ENCODE measurements at places on chromosomes 13 and 19.

DNA sequence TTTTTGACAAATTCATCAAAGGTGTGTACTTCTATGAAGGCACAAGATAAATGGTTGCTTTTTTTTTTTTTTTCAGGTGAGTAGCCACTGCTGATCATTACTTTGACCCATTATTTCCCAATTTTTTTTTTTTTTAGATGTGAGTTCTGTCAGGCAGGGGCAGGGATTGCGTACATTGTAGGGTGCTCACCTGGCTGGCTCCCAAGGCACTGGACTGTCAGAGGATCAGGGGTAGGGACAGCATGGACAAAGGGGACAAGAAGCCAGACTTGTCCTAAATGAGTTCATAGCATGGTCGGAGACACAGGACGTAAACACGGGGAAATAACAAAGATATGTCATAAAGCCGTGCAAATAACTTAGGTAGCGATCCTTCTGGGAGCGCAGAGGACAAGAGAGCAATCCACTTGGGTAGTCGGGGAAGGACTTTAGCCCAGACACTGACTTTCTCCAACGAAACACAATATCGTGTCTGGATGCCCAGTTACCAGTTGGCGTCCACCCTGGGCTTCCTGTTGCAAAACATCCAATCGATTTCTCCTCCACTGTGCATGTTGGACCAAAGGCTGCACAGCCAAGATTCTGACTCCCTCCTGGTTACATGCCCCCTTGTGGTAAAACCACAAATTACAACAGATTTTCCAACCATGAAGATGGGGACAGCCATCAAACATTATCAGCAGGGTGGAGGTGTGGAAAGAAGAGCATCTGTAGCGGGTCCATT lies 27.5 kb upstream of the KATNAL1 start:
- peak; percentile 23 for DNase-seq

DNA sequence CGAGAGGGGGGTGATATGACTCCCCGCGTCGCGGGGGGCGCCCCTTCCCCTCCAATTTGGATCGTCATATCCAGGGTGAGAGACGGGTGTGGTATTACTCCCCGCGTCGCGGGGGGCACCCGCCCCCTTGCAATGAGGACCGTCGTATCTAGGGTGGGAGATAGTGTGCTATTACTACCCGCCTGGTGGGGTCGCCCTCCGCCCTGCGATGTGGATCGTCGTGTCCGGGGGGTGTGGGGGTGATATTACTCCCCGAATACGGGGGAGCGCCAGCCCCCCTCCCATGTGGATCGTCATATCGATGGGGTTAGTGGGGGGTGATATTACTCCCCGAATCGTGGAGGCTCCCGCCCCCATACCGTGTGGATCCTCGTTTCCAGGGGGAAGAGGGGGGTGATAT lies 29.2 kb upstream of the RGCC start:
- no peak for DNase-seq

DNA sequence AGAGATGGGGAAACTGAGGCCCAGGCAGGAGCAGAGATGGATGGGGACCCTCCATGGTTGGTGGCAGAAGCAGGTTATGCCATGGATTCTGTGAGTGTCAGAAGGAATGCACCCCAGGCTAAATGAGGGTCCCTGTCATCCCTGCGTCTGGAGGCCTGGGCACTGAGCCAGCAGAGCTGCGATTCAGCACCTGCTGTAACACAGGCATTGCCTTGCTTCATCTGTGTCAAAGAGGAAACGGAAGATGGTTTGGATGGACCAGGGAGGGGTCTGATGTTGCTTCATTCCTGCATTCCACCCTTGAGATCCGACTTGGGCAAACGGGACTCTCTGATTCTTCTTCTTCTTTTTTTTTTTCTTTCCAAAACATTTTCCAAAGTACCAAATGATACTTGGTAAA lies 1.2 kb downstream of the C5AR1 start:
- DNase-seq = no peak

GRCh38 chr13:29484796-29485195 lies 110.7 kb downstream of the SLC7A1 start:
- DNase-seq = no peak

GRCh38 chr19:47726467-47726866 lies 13.2 kb downstream of the EHD2 start:
- DNase-seq = no peak

- DNase-seq = peak; percentile 65
These were observed 10.5 kb downstream of the PVR start for GRCh38 chr19:44653977-44654774.

DNA sequence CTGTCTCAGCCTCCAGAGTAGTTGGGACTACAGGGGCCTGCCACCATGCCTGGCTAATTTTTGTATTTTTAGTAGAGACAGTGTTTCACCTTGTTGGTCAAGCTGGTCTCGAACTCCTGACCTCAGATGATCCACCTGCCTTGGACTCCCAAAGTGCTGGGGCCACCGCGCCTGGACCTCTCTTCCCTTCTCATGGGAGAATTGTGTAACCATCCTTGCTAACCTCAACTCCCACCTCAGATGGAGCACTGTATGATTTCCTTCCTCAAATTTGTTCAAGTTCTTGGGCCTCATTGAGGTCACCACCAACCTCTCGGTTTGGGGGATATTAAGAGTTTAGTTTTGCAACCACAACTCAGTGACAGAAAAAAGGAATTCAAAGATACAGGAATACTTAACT lies 10.7 kb downstream of the LILRA5 start:
- no peak for DNase-seq

DNA sequence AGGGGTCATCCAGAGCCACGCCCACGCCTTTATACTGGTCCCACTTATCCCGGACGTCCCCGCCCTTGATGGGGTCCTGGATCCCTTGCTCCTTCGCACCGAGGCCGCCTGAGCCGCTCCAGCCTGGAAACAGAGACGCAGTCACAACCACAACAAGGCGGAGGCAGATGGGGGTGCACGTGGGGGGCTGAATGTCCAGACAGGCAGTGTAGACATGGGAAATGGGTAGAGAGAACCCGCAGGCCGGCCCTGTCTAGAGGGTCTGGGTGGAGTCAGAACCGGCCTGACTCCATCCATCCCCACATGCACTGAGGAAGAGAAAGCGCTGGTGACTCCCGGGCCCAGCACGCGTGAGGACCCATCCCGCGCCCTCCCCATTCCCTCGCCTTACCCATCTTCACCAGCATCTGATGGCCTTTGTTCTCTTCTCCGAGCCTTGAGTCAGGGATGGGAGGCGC lies 23.0 kb downstream of the CHERP start:
- DNase-seq = no peak

DNA sequence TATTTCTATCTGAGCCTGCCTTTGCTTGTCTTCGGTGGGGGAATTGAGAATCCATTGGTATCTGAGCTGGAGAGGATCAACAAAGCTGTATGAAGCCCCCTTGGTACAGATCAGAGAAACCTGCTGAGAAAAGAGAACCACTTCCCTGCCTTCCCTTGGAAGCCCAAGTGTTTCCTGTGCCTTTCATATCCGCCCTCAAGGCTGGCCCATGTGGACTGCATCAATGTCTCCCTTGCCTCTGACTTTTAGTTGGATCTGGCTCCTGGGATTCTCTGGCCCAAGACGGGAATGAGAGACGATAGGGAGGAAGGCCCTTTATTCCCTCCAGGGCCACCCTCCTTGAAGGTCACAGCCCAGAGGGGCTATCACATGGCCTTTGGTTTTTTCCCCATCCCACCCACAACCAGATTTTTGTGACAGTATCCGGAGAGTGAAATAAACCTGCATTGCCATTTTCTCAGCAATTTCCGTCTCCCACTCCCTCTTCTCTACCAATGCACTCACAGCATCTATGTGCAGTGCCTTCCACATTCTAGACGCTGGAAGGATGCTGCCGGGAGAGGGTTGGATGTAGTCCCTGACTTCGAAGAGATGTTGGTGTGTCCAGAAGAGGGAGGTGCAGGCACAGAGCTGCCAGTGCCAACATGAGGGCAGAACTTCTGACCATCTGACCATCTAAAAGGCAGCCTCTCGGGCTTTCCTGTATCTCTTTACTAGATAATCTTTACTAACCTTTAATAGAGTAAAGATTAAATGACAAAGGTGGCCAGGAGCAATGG lies 63.8 kb downstream of the KCTD15 start:
- DNase-seq = no peak

- no peak for DNase-seq
These were observed 14.8 kb downstream of the SLC8A2 start for GRCh38 chr19:47456721-47457474.

- no peak for DNase-seq
These were observed 5.9 kb upstream of the SAMD1 start for GRCh38 chr19:14096272-14096992.

DNA sequence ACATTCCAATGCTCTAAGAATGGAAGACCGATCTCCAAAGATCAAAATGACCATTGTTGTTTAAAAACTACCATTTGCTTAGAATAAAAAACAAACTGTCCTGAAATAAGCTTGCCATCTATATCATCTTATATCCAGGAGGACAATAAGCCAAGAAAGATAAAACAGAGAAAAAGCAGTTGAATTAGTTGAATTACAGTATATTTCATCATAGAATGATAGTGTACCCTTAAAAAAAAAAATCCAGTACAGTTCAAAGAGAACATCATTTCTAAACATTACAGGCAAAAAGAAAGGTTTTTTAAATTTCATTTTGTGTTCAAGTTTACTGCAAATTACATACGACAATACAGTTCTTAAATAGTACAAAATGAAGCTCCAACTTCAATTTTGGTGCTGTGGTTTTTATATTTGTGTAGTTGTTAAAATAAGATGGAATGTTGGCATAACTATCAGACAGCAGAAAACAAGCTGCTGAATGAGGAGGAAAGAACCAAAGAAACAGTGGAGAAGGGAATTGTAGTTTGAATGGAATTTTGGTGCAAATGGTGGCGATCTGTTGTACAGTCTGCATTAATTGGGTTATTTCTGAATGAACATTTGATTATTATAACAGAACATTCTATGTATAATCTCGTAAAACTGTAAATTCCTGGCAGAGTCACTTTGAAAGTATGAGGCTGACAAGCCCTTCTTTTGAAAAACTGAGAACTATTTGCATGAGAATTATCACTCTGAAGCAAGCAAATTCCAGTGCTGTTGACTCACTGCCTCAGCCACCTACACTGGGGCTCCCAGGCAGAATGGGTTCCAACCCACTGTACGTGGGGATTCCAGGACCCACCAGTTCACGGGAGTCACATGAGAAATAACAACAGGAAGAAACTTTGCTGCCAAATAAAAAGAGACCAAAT lies 37.7 kb downstream of the LHFPL6 start:
- DNase-seq = no peak

GRCh38 chr13:48265217-48265815 lies 32.3 kb downstream of the ITM2B start:
- peak; percentile 12 for DNase-seq

DNA sequence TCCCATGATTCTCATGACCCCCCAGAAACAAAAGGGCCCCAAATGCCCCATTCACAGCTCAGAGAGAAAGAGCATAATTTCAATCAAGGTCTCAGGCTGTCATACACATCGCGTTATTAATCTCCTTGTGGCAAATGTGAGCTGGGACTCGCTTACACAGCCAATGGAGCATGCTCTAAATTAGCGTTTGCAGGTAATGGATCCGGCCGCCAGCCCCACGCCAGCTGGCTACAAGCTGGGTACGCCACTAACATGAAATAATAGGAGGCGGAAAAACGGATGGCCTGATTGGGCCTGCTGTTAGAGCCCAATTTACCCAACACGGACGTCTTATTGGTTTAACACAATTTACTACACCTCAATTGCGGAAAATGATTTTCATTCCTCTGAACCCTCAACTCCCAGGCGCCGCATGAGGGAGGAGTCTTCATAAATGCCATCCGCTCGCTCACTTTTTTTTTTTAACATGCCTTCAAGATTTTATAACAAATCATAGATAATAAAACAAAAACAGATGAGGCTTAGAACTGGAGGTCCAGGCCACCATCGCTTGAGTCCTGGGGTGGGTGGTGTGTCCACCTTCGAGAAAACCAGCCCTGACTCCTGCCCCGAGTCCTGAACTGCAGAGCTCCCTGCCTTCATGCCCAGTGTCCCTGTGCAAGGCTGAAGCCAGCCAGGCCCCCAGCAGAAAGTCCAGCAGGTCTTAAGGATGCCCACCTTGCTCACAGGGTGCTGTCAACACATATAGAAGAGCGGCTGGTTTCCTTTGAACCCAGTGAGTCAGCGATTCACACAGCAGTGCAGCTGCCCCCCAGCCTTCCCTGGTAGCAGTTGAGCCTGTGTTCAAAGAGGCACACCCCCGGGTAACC lies 62.1 kb downstream of the PEPD start:
- no peak for DNase-seq

DNA sequence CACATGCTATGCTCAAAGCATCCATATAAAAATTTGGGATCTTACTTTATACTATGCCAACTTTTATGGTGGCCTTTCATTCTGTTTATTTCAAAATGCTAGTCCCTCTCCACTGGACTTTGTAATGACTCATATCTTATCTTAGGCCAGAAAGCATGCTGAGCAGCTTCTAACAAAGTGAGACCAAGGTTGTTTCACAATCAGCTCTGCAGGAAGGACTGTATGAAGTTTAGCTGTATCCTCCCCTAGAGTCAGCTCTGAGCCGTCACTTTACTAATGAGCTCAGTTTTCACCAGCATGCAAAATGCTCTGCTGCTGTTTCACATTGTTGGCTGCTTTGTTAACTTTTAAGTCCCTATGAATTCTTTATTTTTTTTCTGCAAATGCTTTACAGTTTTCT lies 1608.8 kb downstream of the OLFM4 start:
- DNase-seq = no peak

DNA sequence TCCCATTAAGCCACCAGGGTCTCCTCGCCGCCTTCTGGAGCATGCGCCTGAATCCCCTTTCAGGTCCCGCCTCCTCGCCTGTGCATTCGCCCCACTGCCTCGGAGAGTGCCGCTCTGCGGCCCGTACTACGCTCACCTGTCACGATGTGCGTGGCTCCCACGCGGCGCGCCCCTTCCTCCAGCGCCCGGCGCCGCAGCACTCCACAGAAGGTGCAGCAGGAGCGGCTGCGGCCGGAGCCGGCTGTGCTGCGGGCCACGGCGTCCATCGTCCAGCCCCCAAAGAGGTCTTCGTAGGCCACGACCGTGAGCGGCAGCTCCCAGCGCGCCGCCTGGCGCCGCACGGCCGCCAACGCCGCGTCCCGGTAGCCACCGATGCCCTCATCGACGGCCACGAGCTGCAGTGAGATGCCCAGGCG lies 4.3 kb downstream of the CTU1 start:
- no peak for DNase-seq

DNA sequence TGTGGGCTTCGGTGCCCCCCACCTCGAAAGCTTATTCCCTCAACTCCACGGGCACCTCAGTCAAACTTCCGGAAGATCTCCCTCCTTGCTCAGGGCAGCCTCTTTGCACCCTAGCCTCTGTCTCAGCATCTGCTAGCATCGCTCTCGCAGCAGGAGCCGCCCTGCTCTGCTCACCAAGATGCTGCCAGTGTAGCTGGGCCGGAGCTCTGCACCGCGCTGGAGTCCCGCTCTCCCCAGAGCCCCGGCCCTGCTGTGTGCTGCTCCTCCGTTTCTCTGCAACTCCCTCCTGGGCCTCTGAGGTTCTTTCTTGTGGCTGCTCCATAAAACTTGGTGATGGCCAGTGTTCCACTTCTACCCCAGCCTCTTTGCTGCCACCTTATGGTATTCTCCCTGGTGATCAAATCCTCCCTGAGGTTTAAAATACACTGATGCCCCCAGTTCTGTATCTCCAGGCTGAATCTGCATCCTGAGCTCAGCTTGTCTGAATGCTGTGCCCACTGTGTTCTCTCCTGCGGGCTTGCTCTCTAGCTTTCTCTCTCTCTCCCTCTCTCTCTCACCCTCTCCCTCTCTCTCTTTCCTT lies 198.0 kb downstream of the UQCRFS1 start:
- DNase-seq = no peak
